ENCODE measurements at places on chromosomes 6 and 20.

GRCh38 chr6:105611606-105612005, 208.7 kb upstream of the PREP start:
- DNase-seq = no peak

DNA sequence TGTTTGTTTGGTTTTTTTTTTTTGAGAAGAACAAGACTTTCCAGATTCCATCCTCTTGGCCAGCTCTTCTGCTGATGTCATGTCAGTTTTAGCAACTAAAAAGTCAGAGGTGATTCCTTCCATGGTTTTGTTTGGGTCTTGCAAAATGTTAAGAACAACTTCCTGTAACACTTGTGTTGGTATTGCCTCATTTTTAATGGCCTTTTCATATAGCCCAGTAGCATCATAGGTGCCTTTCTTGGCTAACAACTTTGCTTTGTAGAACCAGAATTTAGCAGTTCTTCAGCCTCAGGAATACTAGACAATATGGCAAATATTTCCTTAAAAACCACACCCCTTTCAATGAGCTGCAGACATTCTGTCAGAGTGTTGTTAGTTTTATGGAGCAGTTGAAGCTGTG, 99.5 kb upstream of the SIRPG start:
- DNase-seq = no peak

DNA sequence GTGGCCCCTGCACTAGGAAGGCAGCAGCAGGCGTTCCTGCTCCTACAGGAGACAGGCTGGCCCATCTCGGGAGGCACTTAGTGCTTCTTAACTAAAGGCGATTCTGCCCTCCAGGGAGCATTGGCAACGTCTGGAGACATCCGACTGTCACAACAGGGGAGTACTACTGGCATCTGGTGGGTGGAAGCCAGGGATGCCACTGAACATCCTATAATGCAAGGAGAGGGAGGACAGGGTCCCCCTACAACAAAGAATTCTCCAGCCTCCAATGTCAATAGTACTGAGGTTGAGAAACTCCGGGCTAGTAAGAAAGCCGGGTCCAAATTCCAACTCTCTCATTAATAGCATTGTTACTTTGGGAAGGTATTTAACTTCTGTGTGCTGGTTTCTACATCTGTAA, 119.4 kb upstream of the ARMC2 start:
- no peak for DNase-seq

DNA sequence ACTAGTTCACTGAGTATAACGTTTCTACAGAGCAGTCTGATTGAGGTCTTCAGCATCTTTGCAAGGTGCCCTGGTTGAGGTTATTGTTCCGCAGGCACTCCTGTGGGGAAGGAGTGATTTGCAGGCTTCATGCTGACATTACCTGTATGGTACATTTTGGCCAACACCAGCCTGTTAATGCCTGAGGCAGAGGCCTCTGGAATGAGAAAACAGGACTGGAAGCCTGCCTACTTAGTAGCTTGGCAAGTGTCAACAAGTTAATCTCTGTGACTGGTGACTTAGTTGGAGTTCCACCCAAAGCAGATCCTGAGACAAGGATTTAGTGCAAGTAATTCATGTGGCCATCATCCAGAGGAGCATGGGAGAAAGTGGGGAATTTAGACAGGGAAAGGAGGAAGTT, 24.6 kb downstream of the MAS1 start:
- DNase-seq = no peak

DNA sequence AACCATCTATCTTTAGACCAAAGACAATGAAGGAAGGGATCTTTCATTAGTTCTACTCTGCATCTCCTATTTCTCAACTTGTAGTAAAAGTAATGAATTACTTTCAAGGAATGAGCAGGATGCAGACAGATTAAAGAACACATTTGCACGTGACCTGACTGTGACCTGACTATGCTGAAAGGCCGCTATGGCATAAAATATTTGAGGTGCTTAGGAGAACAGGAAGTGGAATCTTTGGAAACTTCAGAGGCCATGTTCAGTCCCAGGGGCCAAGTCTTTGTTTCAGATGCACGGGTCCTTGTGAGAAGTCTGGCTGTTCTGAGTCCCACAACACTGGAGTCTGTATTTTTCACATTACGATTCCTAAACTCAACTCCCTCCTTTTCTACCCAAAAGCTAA, 41.0 kb downstream of the NINL start:
- DNase-seq = no peak

- DNase-seq = no peak
These were observed 3.3 kb downstream of the ZGPAT start for GRCh38 chr20:63711085-63711645.

GRCh38 chr6:109053336-109053735, 41.3 kb downstream of the SESN1 start:
- no peak for DNase-seq

DNA sequence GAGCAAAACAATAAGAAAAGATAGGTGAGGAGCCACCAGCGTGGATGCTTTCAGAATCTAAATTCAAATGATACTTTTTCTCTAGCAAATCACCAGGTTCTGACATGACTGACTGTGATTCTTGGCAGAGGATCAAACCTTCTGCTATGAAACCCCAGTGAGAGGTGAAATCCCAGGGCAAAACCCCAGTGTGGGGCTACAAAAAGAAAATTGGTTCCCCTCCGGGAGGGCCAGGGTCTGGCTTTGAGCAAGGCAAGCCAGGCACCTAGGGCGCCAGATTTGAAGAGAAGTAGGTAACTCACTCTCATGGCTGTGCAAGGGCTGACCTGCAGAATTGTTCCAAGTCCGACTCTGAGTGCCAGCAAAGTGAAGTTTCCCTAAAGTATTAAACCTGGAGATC, 20.2 kb upstream of the RALGAPA2 start:
- no peak for DNase-seq

- no peak for DNase-seq
These were observed 38.2 kb upstream of the SUPT3H start for GRCh38 chr6:45415788-45416518.

DNA sequence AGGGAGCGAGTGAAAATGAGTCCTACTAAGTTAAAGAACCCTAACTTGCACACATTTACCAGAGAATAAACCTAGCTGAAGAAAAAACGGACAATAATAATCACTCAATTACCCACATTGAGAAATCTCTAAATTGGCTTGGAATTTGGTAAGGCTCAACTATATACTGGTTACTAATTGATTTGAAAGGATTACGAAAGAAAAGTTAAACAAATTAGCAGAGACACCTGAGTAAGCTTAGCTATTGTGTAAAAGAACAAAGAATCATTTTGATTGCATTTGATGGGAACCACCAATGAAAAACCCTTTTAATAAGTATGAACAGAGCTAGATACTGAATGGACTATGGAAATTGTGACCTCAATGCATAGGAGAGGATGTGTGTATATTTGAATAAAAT, 118.6 kb upstream of the ADGRF1 start:
- DNase-seq = no peak

- no peak for DNase-seq
These were observed 3.6 kb upstream of the CCN2 start for GRCh38 chr6:131954775-131955107.

DNA sequence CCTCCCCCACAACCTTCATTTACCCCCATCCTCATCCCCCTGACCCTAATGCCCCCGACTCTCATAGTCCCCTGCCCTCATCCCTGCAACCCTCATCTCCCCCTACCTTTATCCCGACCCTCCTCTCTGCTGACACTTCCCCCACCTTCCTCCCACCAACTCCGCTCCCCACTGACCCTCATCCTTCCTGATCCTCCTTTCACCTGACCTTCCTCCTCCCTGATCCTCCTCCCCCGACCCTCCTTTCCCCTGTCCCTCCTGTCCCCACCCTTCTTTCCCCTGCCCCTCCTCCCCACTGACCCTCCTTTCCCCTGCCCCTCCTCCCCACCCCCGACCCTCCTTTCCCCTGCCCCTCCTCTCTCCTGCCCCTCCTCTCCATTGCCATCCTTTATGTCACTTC, 7.1 kb downstream of the TREML2 start:
- DNase-seq = no peak

- no peak for DNase-seq
These were observed 144.7 kb upstream of the FBXL4 start for GRCh38 chr6:99092461-99092860.

DNA sequence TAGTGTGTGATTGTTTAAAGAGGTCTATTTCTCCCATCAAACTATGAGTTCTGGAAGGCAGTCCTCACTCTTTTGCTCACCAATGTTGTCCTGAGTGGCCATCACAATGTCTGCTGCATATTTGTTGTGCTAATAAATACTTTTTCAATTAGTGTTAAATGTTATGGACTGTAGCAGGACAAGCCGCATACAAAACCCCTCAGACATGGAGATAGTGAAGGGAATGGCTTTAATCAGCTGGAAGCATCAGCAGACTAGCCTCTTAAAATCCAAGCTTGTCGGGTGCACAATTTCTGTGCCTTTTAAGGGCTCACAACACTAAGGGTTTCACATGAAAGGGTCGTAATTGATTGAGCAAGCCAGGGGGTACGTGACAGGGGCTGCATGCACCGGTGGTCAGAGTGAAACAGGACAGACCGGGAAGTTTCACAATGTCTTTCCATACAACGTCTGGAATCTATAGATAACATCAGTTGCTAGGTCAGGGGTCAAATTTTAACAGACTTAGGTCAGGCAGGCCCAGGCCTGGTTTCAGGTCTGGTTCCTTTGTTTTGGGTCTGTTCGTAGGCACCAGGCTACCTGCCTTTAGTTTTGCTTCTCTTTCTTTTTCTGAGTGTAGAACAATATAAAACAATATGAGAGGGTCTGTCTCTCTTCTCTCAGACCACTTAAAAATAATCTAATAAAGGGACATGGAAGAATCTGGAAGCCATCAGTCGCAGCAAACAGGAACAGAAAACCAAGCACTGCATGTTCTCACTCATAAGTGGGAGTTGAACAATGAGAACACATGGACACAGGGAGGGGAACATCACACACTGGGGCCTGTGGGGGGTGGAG, 327.6 kb upstream of the HTR1E start:
- no peak for DNase-seq

GRCh38 chr6:37038292-37039198, 33.1 kb downstream of the FGD2 start:
- DNase-seq = no peak

GRCh38 chr6:110366256-110366655, 8.1 kb upstream of the METTL24 start:
- peak; percentile 16 for DNase-seq

DNA sequence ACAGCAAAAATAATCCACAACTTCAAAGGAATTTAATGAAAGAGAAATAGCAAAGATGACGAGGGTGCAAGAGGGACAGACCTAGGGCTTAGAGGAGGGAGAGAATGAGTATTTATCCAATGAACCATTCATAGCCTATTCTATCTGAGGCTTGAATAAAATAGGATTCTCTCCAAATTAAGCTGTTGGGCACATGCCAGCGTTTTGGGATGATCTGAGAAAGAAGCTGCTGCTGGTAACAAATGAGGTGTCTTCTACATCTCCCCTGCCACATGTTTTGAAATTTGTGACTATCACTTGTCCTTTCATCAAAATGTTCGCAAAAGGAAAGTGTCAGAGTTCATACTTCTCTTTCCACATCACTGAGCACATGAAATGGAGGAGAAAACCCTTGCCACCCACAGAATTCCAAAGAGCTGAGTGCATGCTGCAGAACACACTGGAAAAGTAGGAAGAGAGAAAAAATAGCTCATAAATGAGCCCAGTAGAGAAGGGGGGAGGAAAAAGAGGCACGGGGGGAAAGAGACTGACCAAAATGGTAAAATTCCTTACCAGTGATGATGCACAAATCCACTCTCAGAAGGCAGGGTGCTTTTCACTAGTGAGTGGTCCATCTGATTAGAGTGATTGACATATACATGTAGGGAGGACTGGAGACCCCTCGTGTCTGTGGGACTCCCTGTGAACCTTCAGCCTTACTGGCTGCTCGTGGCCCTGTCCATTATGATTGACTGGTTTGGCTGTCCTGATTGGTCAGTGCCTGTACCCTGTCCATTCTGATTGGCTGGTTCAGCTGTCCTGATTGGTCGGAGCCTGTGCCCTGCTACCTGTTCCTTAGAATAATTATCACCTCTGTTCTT, 180.5 kb downstream of the OGFRL1 start:
- no peak for DNase-seq

DNA sequence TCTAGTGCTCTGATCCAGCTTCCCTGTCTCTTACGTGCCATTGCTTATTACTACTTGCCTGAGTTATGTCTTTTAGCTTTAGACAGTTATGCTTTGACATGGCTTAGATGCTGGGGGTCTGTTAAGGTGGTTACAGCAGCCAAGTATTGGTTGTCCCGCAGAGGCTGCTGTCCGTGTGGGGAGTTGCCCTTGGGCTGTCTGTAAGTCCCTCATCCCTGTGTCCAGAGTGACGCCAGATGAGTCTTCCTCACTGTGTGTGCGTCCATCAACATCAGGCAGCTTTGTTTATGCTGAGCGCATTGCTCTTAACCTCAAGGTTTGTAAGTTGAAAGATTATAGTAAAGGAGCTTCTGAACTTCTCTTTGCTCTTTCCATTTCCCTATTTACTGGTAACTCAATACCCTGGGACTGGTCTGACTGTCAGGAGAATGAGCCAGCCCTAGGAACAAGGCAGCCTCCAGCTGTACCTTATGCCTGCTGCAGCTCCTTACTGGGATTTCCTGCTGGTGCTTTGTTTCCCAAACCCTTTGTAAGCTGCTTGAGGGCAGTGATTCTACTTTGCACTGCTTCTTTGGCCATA, 7.2 kb downstream of the FAM120B start:
- no peak for DNase-seq

GRCh38 chr20:1118336-1119127, at the start of gene PSMF1:
TSS of gene PSMF1 (plus strand) at chr20:1118602. CDS start at chr20:1118774, 172 bp downstream.
- peak; percentile 97 for DNase-seq

GRCh38 chr20:10332656-10333415, 101.2 kb downstream of the MKKS start:
- no peak for DNase-seq

- no peak for DNase-seq
These were observed 169.9 kb downstream of the DHX35 start for GRCh38 chr20:39132093-39132492.

DNA sequence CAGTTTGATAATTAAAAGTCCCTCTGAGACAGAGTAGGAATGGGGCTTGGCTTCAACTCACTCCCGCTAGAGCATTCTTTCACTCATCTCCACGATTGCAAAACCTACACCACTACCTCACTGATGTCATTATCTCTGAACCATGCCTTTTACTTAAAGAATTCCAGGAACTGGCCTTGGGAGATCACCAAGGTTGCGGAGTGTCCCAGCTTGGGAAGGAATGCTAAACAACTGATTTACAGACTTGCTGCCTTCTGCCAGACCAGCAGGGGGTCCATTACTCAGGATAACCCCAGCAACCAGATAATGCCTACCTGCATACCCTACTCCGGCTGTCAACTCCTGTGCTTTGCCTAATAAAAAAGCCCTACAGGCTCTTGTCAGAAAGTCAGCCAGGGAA, 102.2 kb upstream of the RALGAPA2 start:
- DNase-seq = no peak

- no peak for DNase-seq
These were observed 66.1 kb downstream of the SYNE1 start for GRCh38 chr6:152571089-152571488.

DNA sequence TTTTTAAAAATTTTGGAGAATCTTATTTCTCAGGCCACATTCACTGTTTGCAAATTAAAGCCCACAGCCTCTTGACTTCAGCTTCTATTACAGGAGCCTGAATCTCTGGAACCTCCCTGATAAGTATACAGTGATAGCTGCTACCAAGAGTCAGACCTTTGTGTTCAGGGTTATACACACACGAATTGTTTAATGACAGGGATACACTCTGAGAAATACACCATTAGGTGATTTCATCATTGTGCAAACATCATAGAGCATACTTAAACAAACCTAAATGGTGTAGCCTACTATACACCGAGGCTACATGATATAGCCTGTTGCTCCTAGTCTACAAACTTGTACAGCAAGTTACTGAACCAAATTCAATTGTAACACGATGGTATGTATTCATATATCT, 473.9 kb downstream of the PKHD1 start:
- DNase-seq = no peak

GRCh38 chr6:150953851-150954250, 88.3 kb downstream of the MTHFD1L start:
- DNase-seq = no peak
